ENCODE measurements at places on chromosomes 5 and 9.

- DNase-seq, result no peak
Observed at GRCh38 chr5:169934990-169935389, 45.3 kb downstream of the INSYN2B start.

DNA sequence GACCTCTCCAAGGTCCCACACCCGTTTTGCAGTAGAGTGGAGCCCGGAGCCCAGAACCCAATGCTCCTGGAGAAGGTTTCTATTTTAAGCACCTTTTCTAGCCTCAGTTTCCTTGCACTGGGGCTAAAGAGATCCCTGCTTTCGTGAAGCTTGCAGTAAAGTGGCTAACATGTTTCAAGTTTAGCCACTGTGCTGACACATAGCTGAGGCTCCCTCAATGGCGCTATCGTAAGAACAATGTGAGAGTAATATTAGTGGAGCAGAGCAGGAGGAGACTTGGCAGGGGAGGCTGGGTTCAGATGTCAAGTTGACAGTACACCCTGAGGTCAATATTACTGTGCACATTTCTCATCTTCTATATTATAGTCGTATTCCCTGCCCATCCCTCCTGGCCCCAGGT, 7.9 kb downstream of the CTXN3 start:
- DNase-seq, result no peak

- no peak for DNase-seq
Observed at GRCh38 chr5:138658676-138659075, 83.5 kb upstream of the HSPA9 start.

GRCh38 chr5:7516253-7516652, 120.3 kb downstream of the ADCY2 start:
- no peak for DNase-seq

GRCh38 chr5:79759848-79760247, 70.2 kb downstream of the CMYA5 start:
- no peak for DNase-seq

GRCh38 chr9:77016121-77016525, 3.3 kb upstream of the FOXB2 start:
- no peak for DNase-seq

DNA sequence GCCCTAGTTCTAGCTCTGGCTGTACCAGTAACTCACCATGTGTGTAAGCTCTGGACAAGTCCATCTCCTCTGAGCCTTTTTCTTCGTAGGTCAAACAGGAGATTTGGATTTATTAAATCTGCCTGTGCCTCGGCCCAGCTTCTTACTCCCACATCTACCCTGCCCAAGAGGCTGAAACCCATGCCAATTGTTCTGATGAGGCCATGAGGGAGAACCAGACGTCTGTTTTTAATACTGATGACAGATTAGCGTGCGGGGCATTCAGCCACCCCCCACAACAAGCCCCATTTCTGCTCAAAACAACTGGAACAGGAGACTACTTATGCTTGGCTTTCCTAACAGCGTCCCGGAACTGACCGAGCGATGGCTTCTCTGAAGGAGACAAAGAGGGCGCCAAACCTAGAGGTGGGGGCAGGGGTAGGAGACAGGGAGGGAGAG, 81.2 kb upstream of the TRIM32 start:
- DNase-seq, result no peak
